NCI-H2081 treated with DMSO at 0.1 percent for 48 hours (cell line): ENCODE measurements at places on chromosomes 7 and 10.

- DNase-seq: no peak
These were observed 44.4 kb downstream of the NRAP start for GRCh38 chr10:113619401-113619800.

- DNase-seq: no peak
These were observed 29.6 kb downstream of the WBP1L start for GRCh38 chr10:102773320-102773719.

DNA sequence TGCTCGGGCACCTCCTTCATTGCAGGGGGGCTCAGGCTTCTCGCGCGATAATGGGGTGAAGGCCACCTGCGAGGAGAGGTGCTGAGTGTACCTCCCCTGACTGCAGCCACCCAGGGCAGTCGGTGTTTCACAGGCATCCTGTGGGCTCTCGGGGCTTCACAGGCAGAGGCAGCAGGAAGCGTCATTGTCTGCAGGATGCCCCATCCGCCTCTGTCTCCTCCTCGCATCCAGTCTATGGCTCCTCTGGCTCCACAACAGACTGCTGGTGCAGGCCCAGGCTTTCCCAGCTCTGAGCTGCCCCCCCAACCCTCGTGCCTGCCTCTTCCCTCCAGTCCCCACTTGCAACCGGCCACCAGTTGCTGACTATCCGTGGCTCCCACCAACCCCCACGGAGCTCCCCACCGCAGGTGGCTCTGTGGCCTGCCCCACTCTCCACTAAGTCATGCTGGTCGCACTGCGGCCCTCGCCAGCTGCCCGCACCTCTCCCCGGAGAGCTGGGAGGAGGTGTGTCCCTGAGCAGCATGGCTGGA, 36.5 kb downstream of the CAMK2B start:
- DNase-seq: no peak

GRCh38 chr7:1825897-1826741, 156.0 kb downstream of the ELFN1 start:
- DNase-seq: no peak

- DNase-seq: no peak
These were observed 222.8 kb downstream of the RELN start for GRCh38 chr7:103766660-103767059.

DNA sequence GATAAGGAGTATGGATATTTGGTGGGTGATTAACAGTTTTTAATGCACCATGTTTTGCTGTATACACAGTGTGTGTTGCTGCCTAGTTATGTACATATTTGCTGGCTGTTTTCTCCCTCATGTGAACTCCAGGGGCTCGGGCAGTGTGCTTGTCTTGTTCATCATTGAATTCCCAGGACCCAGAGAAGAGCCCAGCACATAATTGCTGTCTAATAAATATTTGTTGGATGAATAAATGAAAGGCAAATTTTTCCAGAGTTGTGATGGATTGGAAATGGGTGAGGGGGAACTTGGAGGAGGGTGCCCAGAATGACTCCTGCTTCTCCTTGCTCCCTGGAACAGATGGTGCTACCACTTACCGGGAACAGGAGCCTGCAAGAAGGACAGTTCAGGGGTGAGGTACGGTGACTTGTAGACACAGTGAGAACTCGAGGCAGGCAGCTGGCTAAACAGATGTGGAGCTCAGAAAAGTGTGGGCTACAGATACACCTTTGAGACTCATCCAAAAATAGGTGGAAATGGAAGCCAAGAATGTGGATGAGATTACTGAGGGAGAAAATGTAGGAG, 586.8 kb upstream of the MGMT start:
- DNase-seq: no peak

- DNase-seq: no peak
These were observed 620 bp downstream of the BET1 start for GRCh38 chr7:94003446-94004023.

- peak; percentile 36 for DNase-seq
These were observed 43.2 kb downstream of the GPAM start for GRCh38 chr10:112140110-112140970.

DNA sequence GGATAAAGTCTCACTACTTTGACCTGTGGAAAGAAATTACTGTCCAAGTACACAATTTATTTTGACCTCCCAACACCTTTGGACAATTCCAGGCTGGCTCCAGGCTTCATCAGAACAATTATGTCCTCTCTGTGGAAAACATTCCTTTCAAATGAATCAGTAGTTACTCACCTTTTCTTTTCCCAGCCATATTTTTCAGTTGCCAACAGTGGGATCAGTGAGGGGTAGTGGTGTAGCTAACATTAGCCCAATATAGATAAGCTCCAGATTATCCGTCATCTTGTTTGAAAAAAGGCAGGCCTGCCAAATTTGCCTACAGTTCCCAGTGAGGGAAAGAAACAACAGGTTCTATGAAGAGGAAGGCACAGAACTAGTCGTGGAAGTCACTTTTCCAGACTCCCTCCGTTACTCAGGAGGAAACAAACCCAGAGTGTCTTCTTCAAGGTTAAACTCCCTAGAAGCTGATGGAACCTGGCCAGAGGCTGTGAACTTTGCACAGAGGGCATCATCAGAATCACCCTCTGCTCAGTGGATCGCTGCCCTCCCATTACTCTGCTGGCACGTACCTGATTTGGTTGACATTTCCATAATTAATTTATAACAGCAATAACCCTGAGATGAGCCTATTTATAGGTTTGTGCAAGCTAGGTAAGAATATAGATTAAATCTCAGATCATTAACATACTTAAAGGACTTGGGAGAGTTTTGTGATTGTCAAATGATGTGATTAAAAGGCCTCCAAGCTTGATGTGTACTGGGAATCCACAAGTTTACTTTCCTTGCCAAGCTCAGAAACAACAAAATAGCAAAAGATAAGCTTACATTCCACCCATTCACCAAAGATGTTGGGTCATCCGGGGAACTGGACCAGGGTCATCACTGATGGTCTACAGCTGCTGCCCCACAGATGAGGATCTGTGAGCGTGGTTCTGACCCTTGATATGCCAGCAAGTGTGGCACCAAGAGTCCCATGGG, 654.6 kb upstream of the GALNT17 start:
- no peak for DNase-seq

GRCh38 chr7:37686556-37687345, 3.2 kb downstream of the GPR141 start:
- DNase-seq: no peak

DNA sequence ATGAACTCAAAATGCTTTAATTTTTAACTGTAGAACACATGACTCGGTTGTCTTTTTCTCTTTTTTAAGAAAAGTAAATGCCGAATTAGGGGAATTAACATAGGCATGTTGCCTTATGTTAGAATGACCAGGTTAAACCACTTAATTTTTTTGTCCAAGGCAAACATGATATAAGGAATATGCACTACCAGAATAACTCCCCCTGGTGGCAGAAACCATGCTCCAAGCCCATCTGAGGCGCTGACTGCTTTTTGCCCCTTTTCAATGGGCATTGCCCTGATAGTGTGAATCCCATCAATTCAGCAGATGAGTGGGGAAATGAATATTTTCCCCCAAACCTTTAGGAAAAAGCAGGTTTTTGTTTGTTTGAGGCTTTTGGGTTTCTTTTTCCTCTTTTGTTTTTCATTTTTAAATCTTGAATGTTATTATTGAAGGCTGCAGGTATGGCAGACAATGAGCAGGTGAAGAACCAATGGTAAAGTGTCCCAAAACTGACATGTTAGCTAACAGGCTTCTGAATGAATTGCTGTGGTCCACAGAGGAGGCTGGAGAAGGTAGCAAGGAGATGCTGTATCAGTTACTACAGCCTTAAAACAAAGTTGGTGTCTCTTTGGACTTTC, 284.3 kb downstream of the SORCS3 start:
- no peak for DNase-seq

GRCh38 chr7:41720886-41721285, 18.0 kb upstream of the INHBA start:
- no peak for DNase-seq

DNA sequence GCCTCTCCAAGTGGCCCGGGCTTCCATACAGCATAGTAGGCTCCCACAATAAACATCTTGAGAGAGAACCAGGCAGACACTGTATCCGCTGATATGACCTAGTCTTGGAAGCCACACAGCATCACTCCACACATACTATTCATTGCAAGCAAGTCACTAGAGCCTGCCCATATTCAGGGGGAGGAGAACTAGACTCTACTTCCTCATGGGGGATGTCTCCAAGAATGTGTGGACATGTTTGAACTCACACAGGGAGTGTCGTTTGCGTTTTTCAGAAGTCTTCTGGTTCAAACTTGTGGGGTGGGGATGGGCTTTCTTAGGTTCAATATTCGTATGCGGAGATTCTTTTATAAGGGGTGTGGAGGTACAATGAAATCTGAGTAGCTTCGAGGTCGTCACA, 232.6 kb upstream of the HABP2 start:
- no peak for DNase-seq

DNA sequence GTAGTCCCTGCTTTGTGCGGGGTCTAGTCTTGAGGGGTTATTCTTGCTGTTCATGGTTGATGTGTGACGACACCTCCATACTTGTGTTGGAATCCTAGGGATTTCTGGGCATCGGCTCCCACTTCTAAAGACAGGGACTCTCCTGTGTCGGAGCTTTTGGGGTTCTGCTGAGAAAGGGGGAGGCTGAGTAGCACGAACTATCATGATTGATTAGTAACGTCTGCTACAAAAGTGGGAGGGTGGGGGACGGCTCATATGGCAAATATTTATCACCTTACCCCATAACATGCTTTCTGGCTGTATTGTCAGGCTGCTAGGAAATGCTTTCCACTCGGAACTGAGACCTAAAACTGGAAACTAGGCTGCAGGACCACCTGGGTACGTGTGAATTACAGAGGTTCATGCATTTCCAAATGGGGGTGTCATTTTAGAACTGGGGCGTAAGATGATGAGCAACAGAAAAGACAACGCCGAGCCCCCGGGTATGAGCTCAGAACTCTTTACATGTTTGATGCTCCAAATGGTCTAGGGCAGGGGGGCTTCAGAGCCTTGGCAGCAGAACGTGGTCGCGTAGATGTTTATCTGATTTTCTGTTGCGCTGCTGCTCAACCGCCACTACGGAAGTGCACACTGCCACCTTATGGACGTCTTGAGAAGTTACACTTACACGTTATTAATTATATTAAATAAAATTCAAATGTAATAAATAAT, 15.1 kb upstream of the NME8 start:
- DNase-seq: peak; percentile 16
